ENCODE measurements at places on chromosomes 3 and 15.
A peak's percentile ranks its signal among the peaks of the same experiment; 100 is the strongest.

- no peaks in the 10 kb centered on the region for H3K36me3 ChIP-seq
- no peak for DNase-seq
- H3K4me3 ChIP-seq = no peak overlapping the region
- H3K27me3 ChIP-seq = no peaks in the 10 kb centered on the region
- H3K27ac ChIP-seq = no peak overlapping the region
Measured at GRCh38 chr15:44668921-44669320, 5.5 kb upstream of the SPG11 start.

DNA sequence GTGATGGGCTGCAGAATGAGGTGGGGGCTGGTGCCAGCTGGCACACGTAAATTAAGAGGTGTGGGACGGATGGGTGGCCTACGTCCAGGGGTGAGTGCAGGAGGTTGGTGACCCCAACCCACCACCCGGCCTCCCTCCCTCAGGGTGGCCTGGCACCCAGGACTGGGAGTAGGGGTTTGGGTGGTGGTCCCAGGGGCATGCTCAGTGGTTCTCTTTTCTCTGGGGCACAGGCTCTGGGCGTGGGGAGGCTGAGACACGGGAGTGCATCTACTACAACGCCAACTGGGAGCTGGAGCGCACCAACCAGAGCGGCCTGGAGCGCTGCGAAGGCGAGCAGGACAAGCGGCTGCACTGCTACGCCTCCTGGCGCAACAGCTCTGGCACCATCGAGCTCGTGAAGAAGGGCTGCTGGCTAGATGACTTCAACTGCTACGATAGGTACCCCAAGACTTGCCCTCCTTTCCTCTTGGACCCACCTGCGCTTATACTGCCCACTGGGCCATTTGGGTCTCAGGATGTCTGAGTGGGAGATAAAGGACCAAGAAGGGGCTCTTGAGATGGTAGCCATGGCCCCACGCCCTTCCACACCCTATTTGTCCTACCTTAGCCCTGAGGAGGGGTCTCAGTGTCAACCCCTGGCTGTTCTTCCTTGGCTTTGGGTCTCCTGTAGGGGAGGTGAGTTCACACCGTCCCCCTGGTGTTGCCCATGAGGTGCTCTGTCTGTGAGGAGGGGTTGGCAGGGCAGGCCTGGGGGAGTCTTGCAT lies 18.9 kb upstream of the EXOG start:
- H3K4me3 ChIP-seq = no peak overlapping the region
- H3K4me1 ChIP-seq = no peaks in the 10 kb centered on the region
- peaks cover 74% of the 10 kb centered on the region for H3K36me3 ChIP-seq
- no peak for DNase-seq
- no peaks in the 10 kb centered on the region for H3K27me3 ChIP-seq

DNA sequence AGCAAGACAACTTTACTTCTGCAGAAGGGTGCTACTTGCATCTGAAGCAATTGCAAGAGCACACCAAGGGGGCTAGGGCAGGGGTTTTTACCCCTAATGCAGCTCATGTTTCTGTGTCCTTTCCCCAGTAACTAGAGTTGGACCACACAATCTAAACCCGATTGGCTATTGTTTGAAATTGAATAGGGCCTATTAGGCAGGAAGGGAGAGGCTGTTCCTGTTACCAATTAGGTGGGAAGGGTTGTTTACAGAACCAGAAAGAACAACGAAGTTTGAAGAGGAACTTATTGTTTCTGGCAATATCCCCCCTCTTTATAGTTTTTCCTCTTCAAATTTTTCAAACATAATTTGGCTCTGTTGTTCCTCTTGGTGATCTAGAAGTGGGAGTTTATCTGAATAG lies 85.5 kb downstream of the CHCHD4 start:
- no peaks in the 10 kb centered on the region for H3K4me1 ChIP-seq
- H3K27me3 ChIP-seq = no peaks in the 10 kb centered on the region
- no peak overlapping the region for H3K27ac ChIP-seq
- no peak for DNase-seq
- no peak overlapping the region for H3K4me3 ChIP-seq

- no peaks in the 10 kb centered on the region for H3K36me3 ChIP-seq
- no peak for DNase-seq
- peak overlapping the region; percentile 75 for H3K4me3 ChIP-seq
- H3K4me1 ChIP-seq = peaks cover 4% of the 10 kb centered on the region
- no peak overlapping the region for H3K27ac ChIP-seq
Measured at GRCh38 chr15:45378913-45379262, 544 bp upstream of the GATM start.

DNA sequence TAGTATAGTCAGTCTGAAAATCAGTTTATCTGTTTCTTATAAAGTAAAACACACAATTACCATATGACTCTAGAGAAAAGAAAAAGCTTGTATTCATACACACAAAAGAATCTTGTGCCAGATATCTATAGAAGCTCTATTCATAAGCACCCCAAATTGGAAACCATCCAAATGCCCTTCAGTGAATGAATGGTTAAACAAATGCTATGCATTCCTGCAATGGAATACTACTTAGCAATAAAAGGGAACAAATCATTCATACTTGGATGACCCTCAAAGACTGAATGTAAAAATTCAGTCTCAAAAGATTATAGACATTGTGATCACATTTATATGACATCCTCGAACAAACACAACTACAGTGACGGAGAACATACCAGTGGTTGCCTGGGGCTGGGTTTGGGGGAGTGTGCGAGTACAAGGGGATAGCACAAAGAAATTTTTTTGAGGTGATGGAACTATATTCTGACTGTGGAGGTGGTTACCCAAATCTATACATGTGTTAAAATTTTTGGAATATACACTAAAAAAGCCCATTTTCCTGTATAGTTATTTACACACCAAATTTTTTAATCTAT lies 680.6 kb downstream of the NTRK3 start:
- DNase-seq = no peak
- H3K27ac ChIP-seq = no peak overlapping the region
- H3K4me3 ChIP-seq = no peak overlapping the region
- H3K36me3 ChIP-seq = no peaks in the 10 kb centered on the region
- no peaks in the 10 kb centered on the region for H3K27me3 ChIP-seq

- no peaks in the 10 kb centered on the region for H3K36me3 ChIP-seq
- H3K27ac ChIP-seq = no peak overlapping the region
- H3K27me3 ChIP-seq = no peaks in the 10 kb centered on the region
- no peak overlapping the region for H3K4me3 ChIP-seq
Measured at GRCh38 chr15:71397377-71397776, 282.1 kb downstream of the THSD4 start.

- no peak overlapping the region for H3K4me3 ChIP-seq
- DNase-seq = no peak
- H3K4me1 ChIP-seq = peaks cover 3% of the 10 kb centered on the region
- no peak overlapping the region for H3K27ac ChIP-seq
- H3K36me3 ChIP-seq = no peaks in the 10 kb centered on the region
Measured at GRCh38 chr3:24401090-24401810, 93.4 kb downstream of the THRB start.

DNA sequence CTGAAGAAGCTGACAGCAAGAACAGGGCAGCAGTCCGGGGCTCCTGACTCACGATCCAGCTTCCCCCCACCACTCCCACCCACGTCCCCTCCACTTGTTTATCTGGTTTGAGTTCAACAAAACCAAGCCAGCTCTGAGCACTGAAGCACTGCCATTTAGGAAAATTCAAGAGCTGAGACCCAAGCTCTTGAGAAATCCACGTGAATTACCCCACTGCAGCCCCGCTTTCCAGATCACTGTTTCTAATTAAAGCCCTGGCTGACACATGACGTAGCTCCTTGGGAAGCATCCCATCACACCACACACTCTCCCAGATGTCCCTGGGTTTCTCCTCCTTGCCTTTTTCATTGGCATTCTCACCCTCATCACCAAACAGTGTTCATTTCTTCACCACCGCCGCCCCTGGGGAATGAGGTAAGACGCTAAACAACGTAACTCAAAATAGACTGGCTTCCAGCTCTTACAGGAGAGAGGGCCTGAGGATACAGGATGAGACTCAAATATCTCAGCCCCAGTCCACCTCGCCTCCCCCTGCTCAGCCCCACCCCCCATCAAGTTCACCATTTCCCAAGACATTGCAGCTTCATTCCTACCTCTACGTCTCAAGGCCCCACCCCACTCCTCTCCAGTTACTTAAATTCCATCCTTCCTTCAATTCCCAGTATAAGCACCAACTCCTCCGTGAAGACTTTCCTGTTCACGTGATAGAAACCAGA lies 95.4 kb downstream of the SRGAP3 start:
- H3K27me3 ChIP-seq = no peaks in the 10 kb centered on the region
- no peak overlapping the region for H3K27ac ChIP-seq
- H3K4me1 ChIP-seq = no peaks in the 10 kb centered on the region
- no peak overlapping the region for H3K4me3 ChIP-seq

DNA sequence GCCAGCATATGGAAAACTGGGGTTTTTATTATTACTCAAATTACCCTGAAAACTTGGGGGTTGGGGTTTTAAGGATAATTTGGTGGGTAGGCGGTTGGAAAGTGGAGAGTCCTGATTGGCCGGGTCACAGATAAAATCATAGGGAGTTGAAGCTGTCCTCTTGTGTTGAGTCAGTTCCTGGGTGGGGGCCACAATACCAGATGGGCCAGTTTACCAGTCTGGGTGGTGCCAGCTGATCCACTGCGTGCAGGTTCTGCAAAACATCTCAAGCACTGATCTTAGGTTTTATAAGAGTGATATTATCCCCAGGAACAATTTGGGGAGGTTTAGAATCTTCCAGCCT lies 4.9 kb upstream of the ZNF662 start:
- no peak for DNase-seq
- no peak overlapping the region for H3K4me3 ChIP-seq
- H3K36me3 ChIP-seq = no peaks in the 10 kb centered on the region
- H3K27me3 ChIP-seq = no peaks in the 10 kb centered on the region
- no peaks in the 10 kb centered on the region for H3K4me1 ChIP-seq

GRCh38 chr15:57575363-57575762 lies 16.3 kb upstream of the MYZAP start:
- no peak overlapping the region for H3K4me3 ChIP-seq
- no peaks in the 10 kb centered on the region for H3K36me3 ChIP-seq
- H3K27me3 ChIP-seq = peaks cover 32% of the 10 kb centered on the region
- H3K27ac ChIP-seq = no peak overlapping the region
- no peak for DNase-seq

GRCh38 chr3:156816794-156817645 lies 9.1 kb upstream of the LEKR1 start:
- H3K4me3 ChIP-seq = peak overlapping the region; percentile 51
- H3K27ac ChIP-seq = peak overlapping the region; percentile 57
- DNase-seq = peak; percentile 85
- H3K36me3 ChIP-seq = no peaks in the 10 kb centered on the region

DNA sequence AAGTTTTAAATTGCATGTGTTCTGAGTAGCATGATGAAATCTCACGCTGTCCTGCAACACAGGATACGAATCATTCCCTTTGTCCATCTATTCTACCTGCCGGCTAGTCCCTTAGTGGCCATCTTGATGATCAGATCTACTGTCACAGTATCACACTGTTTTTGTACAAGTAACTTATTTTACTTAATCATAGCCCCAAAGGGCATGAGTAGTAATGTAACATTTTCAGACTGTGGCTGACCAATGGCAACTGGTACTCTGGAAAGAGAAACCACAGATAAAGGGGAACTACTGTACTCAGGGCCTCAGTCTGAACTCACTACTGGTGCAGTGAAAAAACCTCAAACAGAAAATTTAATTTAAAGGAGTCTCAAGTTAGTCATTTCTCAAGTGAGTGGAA lies 127.3 kb upstream of the MRPL3 start:
- no peaks in the 10 kb centered on the region for H3K36me3 ChIP-seq
- H3K27me3 ChIP-seq = no peaks in the 10 kb centered on the region
- no peaks in the 10 kb centered on the region for H3K4me1 ChIP-seq
- no peak for DNase-seq
- H3K27ac ChIP-seq = no peak overlapping the region
- H3K4me3 ChIP-seq = no peak overlapping the region

DNA sequence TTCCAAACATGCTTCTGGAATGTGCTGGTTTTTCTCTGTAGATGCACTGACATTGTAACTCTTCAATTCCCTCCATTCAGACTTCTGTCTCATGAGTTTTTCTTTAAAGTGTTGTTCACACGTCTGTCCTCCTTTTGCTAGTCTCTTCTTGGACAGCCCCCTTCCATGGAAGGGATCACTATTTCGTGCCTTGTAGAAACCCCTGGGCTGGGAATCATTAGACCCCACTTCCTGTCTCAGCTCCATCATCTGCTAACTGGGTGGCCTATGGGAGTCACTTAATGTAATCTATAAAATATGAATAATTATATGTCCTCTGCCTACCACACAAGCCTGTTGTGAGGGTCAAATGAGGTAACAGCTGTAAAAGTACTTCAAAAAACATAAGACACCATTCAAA lies 110.6 kb downstream of the THSD4 start:
- no peaks in the 10 kb centered on the region for H3K27me3 ChIP-seq
- H3K36me3 ChIP-seq = no peaks in the 10 kb centered on the region
- DNase-seq = no peak
- no peak overlapping the region for H3K4me3 ChIP-seq
- peaks cover 7% of the 10 kb centered on the region for H3K4me1 ChIP-seq

DNA sequence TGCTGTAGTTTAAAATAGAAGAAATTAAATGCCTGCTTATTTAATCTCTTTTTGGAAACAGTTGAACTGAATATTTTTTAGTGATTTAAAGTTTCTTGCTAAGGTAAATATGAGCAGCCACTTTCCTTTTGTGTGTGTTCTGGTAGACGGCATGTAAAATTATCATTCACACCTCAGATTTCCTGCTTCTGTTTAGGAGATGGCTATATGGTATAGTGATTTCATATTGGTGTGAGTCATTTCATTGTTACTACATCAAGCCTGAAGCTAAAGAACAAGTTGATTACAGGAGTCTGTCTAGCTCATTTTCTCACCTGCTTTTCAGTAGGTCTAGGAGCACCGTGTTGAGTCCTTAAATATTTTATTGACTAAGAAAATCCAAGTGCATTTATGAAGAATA lies 2.2 kb downstream of the LRCH3 start:
- DNase-seq = no peak
- peaks cover 2% of the 10 kb centered on the region for H3K4me1 ChIP-seq
- H3K27ac ChIP-seq = no peak overlapping the region
- H3K4me3 ChIP-seq = no peak overlapping the region

GRCh38 chr3:166455744-166456143 lies 618.5 kb upstream of the BCHE start:
- no peaks in the 10 kb centered on the region for H3K36me3 ChIP-seq
- H3K27me3 ChIP-seq = no peaks in the 10 kb centered on the region
- H3K4me3 ChIP-seq = no peak overlapping the region

GRCh38 chr15:34799149-34800101 lies 4.1 kb upstream of the ACTC1 start:
- H3K27me3 ChIP-seq = no peaks in the 10 kb centered on the region
- no peak overlapping the region for H3K4me3 ChIP-seq
- H3K27ac ChIP-seq = no peak overlapping the region
- no peaks in the 10 kb centered on the region for H3K36me3 ChIP-seq

- no peak overlapping the region for H3K27ac ChIP-seq
- no peak overlapping the region for H3K4me3 ChIP-seq
- DNase-seq = no peak
Measured at GRCh38 chr15:29203718-29204368, 65.8 kb downstream of the NSMCE3 start.

- no peak for DNase-seq
- no peaks in the 10 kb centered on the region for H3K27me3 ChIP-seq
- H3K4me3 ChIP-seq = no peak overlapping the region
- H3K27ac ChIP-seq = no peak overlapping the region
- H3K4me1 ChIP-seq = peaks cover 6% of the 10 kb centered on the region
- no peaks in the 10 kb centered on the region for H3K36me3 ChIP-seq
Measured at GRCh38 chr15:60649845-60650548, 171.1 kb upstream of the ICE2 start.

- H3K4me3 ChIP-seq = no peak overlapping the region
- DNase-seq = no peak
- no peaks in the 10 kb centered on the region for H3K36me3 ChIP-seq
- no peaks in the 10 kb centered on the region for H3K4me1 ChIP-seq
- H3K27me3 ChIP-seq = peaks cover 3% of the 10 kb centered on the region
Measured at GRCh38 chr3:122314228-122314876, 10.7 kb upstream of the CSTA start.

Data from neuronal stem cell (in vitro differentiated cells).